ENCODE measurements at places on chromosomes 13 and 19.

DNA sequence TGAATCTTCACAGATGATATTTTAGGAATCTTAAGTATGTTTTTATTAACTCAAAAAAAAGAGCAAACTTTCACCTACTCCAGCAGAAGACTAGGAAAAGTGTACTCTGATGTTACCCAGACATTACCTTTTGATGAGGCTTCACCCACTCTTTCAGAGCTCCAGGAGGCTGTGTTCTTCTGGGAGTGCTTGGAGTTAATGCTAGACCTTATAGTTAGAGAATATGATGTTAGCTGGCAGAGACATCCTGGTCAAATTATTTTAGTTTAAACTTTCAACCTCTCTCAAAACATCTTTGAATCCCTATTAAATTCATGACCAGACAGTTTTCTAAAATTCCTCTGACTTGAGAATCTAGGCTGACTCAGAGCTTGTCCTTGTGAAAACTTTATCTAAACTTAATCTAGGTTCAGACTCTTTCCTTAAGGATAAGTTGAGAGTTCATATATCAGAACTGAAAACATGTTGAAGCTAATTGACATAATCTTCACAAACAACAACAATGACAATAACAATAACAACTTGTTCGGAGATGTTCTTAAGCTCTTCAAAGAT lies 82.8 kb downstream of the ITGBL1 start:
- peak; percentile 15 for DNase-seq

DNA sequence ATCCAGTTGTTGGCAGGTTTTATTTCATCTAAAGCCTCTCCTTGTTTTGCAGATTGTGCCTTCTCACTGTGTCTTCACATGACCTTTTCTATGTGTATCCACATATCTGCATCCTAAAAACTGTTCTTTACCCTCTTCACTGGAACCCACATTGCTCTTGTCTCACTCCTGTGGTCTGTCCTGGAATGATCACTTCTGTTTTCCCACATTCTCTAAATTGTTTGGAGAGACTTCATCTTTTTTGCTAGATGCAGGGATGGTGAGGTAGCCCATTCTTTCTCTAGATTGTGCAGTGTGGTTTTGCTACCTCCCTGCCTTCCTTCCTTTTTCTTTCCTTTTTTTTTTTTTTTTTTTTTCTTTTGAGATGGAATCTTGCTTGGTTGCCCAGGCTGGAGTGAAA lies 608.6 kb upstream of the MIR17HG start:
- DNase-seq = no peak

DNA sequence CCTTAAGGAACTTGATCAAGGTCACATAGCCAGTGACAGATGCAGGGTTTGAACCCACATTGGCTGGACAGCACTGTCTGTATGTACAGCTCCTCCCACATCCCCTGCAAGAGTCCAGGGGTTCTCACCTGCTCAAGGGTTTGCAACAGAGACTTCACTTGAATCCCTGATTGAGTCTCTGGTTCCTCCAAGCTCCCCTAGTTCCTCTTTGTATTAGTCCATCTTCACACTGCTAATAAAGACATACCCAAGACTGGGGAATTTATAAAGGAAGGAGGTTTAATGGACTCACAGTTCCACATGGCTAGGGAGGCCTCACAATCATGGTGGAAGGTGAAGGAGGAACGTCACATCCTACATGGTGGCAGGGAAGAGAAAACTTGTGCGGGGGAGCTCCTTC lies 72.8 kb upstream of the CLDN10 start:
- DNase-seq = no peak

DNA sequence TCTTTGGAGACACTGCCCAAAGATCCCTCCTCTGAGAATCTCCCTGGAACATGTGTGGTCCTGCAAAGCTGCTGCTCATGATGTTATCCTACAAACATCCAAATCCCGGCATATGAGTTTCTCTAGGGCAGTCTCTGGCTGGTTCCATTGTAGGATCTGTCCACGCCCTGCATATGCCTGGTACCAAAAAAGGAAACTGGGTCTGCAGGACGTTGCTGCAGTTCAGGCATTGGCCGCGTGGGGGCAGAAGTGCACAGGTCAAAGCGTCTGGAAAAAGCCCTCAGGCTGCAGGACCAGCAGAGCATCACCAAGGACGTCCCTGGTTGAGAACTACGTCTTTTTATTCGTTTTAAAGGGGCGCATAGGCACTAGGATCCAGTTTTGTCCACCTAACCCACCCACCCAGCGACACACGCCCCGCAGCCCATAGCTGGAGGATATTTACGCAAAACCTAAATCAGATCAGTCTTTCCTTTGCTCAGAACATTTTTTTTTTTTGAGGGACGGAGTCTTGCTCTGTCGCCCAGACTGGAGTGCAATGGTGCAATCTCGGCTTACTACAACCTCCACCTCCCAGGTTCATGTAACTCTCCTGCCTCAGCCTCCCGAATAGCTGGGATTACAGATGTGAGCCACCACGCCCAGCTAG lies 12.9 kb upstream of the ZNF564 start:
- peak; percentile 90 for DNase-seq

DNA sequence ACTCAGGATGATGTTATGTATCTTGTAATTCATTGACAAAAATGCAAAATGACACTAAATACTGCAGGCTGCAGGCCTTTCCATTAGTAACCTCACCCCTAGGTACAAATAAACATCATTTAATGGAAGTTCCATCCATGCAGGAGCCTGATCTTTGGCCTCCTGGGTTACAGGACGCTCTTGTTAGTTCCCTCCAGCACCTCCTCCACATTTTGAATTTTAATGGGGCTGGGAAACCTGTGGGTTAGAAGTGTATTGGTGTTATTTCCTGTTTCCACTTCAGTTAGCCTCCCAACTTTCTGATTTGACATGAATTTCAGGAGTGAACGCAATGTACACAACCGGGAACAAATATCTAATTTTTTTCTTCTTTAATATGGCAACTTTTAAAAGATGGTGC lies 237.1 kb upstream of the ARGLU1 start:
- no peak for DNase-seq

- DNase-seq = no peak
These were observed 319.3 kb downstream of the TDRD3 start for GRCh38 chr13:60716313-60716712.

DNA sequence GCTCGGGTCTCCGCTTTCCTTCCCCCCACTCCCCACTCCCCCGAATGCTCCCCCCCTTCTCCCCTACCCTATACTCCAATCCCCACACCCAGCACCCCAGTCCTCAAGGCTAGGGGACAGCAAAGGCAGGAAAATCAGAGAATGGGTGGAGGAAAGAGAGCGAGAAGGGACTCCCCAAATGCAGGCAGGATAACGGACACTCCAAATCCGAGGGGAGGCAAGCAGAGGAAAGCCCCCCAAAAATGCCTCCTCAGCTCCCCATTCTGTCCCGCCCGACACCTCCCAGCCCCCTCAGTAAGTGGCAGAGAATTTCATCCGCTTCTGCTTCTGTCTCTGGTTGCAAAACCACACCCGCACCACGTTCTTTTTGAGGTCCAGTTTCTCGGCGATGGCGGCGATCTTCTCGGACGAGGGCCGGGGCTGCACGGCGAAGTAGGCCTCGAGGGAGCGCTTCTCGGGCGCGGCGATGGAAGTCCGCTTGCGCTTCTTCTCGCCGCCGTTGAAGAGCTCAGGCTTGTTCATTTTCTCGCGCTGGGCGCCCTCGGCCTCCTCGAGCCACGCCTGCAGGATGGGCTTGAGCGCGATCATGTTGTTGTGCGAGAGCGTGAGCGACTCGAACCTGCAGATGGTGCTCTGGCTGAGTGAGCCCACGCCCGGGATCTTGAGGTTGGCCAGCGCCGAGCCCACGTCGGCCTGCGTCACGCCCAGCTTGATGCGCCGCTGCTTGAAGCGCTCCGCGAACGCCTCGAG lies 2.1 kb downstream of the POU4F1 start:
- DNase-seq = no peak

DNA sequence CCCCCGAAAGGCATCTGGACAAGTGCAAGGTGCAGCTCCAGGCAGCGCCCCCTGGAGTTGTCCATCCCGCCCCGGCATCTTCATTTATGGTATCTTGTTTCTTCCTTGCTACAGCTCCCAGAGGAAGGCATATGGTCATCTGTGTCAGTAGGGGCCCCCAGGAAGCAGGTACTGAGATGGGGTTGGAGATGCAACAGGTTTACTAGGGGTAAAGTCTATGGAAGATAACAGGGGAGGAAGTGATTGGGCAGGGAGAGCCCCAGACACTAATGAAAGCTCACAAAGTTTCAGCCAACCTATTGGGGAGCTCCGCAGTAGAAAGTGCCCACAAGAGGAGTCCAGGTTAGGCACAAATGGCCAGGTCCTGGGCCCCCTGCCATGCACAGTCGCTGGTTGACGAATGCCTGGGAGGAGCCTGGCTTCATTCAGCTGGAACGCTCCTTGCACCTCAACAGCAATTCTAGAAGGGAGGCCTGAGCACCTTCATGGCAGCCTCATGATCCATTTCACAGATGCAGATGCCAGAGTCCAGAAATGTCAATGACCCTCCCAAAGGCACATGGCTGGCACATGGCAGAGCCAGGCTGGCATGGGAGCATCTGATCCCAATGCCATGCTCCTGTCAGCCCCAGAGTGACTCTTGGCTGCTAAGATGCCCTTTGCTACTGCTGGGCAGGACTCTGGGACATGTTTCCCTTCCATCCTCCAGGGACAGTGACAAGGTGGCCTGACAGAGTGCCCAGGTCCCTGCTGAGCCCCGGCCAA lies 23.8 kb upstream of the PEPD start:
- no peak for DNase-seq

DNA sequence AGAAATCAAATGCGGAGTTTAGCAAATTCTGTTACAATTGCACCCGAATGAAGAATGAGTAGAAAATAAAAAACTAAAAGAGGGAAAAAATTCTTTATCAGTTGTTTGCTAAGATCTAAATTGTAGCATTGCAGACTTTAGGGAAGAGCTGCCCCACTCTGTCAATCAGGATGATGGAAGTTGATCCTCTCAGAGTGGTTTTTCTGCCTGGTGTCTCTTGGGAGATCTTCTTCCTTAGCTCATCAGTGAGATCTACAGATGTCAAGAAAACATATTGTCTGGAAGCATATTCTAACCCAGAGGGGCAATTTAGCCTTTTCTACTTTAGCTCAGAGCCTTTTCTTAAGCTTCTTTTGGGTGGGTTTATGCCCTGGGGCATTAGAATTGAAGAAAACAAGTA lies 223.2 kb upstream of the PCDH17 start:
- no peak for DNase-seq

- DNase-seq = no peak
These were observed 308.1 kb downstream of the LIG4 start for GRCh38 chr13:107907065-107907805.

- no peak for DNase-seq
These were observed 3.6 kb downstream of the GTPBP3 start for GRCh38 chr19:17340871-17341357.

DNA sequence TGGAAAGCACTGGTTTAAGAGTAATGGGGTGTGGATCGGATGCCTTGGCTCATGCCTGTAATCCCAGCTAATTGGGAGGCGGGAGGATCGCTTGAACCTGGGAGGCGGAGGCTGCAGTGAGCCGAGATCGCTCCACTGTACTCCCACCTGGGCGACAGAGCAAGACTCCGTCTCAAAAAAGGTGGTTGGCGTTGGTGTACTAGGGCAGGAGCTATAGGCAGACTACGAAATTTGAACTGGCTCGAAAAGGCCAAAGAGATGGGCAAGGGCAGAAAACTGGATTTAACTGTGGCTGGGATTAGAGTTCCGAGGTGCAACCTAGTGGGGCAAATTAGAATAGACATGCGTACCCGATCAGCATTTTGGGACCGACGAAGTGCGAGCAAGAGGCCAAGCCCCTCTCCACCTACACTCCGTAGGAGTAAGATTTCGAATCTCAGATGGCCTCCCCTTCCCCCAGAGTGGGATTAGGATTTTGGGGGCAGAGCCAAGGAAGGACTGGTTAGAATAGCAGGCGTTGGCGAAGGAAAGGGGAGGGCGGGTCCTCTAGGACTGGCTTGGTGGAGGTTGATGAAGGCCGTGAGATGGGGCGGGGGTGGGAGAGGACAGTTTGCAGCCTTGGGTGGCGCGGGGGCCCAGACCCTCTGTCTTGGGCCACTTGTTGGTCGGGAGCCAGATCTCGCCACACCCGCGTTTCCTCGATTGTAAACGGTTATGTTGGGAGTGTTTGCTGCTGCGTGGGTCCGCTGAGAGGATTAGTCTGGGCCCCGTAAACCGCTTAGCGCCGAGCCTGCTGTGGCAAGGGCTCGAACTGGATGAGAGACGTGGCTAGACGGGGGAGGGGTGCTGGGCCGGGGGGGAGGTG lies 2.0 kb upstream of the INAFM1 start:
- peak; percentile 23 for DNase-seq

DNA sequence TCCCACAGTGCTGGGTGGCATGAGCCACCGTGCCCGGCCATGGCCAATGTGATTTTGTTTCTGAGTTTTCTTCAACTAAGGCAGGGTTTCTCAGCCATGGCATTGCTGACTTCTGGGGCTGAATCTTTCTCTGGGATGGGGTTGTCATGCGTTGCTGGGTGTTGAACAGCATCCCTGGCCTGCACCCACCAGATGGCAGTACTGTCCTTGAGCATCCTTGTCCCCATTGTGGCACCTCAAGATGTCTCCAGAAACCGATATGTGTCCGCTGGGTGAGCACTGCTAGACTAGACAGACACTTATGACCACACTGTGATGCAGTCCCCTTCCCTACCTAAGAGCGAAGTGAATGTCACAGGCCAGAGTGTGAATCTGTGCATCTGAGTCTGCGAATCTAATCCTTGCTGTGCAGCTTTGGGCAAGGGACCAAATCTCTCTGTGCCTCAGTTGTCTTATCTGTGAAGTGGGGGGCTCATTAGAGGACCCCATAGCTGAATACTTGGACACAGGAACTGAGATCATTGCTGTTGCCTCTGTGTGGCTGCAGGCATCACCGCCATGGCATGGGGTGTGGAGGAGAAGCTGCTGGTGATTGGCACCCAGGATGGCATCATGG lies 50.3 kb upstream of the SIN3B start:
- DNase-seq = peak; percentile 92

GRCh38 chr13:62294244-62294643 lies 878.6 kb upstream of the PCDH20 start:
- DNase-seq = no peak

GRCh38 chr13:51910508-51910907 lies 48.7 kb downstream of the CCDC70 start:
- no peak for DNase-seq

- no peak for DNase-seq
These were observed 1.6 kb upstream of the ZBTB7A start for GRCh38 chr19:4068047-4068966.

DNA sequence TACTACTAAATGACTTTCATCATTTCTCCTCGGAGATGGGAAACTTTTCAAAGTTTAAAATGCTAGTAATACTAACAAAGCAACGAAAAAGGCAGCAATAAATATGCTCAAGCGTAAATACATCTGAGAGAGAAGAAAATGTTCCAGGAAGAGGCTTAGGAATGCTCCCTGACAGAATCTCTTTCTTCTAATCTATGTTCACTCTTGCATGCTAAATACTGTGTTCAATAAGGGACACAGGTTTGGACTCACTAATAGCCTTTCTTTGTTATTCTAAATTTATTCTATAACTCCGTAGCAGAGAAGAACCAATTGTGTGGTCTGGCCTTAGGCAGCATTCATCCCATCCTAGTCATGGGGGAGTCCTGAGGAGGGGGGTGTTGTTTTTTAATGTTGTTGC lies 823.0 kb downstream of the PCDH9 start:
- DNase-seq = no peak

- no peak for DNase-seq
These were observed 3.8 kb downstream of the RFXAP start for GRCh38 chr13:36822785-36823184.
